ENCODE measurements at places on chromosomes 13 and 19.

- no peak for DNase-seq
These were observed 20.3 kb downstream of the FLT1 start for GRCh38 chr13:28474491-28475134.

DNA sequence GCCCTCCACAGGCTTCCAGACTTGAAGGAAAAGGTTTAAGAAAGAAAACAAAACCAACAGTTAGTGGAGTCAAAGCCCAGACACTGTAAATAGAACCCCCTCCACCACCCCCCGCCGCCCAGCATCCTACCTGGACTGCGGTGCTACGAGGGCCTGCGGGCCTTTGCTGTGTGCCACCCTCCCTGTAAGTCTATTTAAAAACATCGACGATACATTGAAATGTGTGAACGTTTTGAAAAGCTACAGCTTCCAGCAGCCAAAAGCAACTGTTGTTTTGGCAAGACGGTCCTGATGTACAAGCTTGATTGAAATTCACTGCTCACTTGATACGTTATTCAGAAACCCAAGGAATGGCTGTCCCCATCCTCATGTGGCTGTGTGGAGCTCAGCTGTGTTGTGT is 6.3 kb upstream of the GARIN5A start:
- DNase-seq = no peak

GRCh38 chr13:30051531-30052060 is 201.2 kb upstream of the UBL3 start:
- DNase-seq = no peak

DNA sequence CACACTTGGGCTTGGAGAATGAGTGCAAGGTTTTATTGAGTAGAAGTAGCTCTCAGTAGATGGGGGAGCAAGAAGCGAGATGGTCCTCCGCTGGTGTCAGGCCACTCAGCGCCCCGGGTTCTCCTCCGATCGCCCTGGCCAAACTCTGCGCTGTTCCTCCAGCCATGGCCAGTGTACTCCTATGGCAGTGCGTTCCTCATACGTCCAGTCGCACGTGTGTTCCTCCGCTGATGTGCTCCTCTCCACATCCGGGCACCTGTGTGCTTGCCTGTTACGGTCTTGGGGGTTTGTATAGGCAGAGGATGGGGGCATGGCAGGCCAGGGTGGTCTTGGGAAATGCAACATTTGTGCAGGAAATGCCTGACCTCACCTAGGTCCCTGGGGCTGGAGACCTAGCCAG is 1899.4 kb downstream of the PCDH9 start:
- no peak for DNase-seq

DNA sequence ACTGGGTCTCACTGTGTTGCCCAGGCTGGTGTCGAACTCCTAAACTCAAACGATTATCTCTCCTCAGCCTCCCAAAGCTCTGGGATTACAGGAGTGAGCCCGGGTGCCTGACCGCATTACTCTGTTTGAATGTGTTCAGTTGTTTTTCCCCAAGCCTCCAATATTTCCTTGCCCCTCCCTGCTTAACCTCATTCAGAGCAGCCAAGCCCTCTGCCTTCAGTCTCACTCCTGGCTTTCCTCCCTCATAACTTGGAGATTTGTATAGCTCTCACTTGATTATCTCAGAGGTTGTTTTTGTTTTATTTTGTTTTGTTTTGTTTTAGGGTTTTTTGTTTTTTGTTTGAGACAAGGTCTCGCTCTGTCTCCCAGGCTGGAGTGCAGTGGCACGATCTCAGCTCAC is 11.4 kb downstream of the EPHX3 start:
- no peak for DNase-seq

- DNase-seq = no peak
These were observed 3.0 kb upstream of the GRAMD1A start for GRCh38 chr19:34997071-34997617.

GRCh38 chr13:39765801-39766463 is 110.5 kb downstream of the COG6 start:
- peak; percentile 72 for DNase-seq

- no peak for DNase-seq
These were observed 6.0 kb downstream of the GJB2 start for GRCh38 chr13:20186771-20187170.

DNA sequence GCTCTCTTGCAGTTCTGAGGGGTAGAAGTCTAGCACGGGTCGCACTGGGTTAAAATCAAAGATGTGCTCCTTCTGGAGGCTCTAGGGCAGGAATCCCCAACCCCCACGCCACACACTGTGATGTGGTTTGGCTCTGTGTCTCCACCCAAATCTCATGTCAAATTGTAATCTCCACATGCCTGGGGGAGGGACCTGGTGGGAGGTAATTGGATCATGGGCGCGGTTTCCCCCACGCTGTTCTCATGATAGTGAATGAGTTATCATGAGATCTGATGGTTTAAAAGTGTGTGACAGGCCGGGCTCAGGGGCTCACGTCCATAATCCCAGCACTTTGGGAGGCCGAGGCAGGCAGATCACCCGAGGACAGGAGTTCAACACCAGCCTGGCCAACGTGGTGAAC is 26.6 kb upstream of the CALM3 start:
- DNase-seq = no peak

DNA sequence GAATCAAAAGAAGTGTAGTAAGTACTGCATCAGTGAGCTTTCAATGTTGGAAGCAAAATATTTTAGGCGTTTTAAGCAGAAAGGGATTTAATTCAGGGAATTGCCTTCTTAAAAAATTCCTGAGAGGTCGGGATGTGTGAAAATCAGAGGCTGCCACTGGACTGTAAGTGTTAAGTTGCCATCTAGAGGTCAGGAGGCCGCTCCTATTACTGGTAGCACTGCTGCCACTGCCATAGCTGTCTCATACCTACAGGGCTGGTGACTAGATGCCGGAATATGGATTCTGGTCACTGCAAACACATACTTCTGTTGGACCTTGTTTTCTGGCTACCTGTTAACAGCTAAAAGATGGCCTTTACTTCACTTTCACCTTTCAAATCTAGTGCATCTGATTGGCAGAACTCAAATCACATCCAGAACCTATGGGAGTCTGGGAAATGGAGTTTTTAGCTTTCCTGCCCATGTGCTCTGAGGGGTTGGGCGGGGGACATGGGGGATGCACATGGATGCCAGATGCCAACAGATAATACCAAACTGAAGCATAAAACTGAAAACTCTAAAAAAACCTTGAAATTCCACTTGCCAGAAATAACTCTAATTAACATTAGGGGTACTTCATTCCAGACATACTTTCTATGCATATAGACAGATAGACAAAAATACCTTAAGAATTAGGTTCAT is 29.8 kb downstream of the DGKH start:
- no peak for DNase-seq

GRCh38 chr19:49272204-49272603 is 52.8 kb downstream of the SLC6A16 start:
- no peak for DNase-seq

- DNase-seq = no peak
These were observed 106.5 kb downstream of the ATP11A start for GRCh38 chr13:112796190-112796915.

DNA sequence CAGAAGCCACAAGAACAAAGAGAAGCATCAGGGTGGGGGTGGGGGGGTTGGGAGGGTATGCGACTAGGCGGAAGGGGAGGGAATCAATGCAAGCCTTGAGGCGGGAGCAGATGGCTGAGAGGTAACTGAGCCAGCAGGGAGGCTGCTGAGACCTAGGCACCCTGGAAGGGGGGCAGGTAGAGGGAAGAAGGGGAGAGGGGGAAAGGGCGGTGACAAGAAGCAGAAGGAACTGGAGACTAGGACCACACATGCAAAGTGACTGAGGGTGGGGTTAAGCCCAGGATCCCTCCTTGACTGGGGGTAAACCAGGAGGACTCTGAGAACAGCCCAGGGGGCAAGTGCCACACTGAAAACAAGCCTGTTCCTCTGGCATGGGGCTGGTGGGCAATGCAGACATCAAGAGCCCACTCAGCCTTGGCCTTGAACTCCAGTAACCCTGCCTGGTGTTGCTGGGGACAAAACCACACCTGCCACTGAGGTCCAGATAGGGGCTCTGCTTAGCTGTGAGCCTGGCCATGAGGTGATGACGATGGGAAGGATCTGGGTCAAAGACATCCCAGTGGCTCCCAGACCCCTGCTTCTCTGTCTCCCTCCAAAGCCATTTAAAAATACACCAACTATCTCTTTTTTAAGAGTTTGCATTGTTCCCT is 20.3 kb downstream of the OPA3 start:
- DNase-seq = no peak

DNA sequence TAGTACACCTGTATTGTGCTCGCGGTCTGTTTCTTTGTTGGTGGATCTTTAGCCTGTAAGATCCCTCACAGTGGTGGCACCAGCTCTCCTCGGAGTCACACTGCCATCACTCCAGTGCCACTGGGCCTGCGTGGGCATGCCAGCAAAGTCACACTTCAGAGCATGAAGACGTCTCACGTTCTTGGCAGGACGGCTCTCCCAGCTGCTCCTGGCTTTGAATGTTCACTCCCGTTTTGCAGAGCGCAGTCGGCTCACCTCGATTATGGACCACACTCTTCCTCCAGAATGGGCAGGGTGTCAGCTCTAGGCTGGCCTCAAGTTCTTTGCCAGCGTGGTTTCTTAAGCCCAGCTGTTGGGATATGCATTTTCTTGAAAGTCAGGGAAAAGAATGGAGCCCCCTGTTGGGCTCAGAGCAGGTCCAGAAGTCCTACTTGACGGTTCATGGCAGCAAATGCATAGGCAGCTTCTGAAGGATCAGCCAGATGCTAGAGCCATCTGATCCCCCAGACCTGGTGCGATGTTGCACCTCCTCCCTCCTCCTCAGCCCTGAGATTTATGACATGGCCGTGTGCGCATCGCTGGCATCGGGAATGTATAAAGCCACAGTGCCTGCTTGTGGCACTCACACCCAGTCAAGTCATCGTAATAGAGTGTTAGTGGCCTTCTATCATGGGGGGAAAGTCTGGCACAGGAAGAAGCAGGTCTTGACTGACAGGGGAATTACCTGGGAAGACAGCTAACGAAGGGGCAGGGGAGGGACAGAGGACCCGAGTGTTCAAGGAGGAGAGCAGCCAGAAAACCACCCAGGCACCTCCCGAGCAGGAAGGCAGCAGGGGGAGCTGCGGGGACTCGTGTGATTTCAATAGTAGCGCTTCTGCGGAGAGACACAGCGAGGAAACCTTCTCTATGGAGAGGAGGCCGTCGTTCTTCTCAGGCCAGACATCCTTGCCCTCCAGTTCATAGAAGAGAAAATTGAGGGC is 40.2 kb upstream of the NPAS1 start:
- DNase-seq = no peak

DNA sequence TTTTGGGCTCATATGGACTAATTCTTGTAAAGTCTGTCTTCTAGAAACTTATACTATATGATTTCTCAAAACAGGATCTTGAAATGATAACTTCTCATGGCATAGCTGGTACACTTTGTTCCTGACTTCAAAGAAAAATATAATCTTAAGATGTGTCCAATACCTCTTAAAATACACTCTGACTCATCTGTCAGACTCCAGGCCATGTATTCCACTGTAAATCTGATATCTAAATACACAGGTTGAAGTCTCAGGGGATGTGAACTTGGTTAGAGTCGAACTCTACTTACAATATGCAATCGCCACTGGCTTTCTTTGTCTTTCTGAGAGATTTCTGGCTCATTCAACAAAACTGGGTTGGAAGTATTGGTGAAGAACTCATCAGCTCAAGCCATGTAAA is 99.8 kb downstream of the LACC1 start:
- DNase-seq = no peak

- DNase-seq = no peak
These were observed 552.5 kb downstream of the TBC1D4 start for GRCh38 chr13:74929436-74929835.

DNA sequence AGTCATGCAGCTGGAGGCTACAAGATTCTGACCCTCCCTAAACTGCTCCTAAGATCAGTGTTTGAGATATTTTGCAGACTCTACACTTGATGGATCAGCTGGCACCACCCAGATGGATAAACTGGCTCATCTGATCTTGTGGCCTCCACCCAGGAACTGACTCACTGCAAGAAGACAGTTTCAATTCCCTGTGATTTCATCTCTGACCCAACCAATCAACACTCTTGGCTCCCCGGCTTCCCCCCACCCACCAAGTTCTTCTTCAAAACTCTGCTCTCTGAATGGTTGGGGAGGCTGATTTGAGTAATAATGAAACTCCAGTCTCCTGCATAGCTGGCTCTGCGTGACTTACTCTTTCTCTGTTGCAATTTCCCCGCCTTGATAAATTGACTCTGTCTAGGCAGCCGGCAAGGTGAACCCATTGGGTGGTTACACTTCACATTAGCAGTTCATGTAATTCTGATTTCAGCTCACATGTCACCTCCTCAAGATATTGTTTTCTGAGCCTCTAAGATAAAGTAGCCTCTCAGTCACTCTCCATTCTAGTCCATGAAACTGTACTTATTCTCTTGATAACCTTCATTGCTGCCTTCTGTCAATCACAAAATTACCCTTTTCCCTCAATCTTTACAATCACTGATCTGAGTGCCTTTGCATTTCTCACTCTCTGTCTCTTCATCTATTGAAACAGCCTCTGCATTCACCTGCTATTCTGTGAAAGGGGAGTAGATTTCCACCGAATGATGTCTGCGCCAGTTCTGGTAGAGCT is 9.9 kb upstream of the FPR3 start:
- no peak for DNase-seq

DNA sequence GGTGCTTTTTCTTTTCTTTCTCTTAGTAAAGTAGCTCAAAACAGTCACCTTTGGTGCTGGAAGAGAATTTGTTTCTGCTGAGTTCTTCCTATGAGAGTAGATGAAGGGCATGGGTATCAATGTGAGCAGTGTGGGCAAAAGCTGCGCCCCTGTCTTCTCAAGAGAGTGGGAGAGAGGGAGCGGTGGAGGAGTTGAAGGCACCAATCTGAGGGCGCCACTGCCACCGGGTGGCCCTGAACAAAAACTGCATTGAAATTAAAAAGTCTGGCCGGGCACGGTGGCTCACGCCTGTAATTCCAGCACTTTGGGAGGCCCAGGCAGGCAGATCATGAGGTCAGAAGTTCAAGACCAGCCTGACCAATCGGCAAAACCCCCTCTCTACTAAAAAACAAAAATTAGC is 28.7 kb upstream of the EPHX3 start:
- DNase-seq = no peak

DNA sequence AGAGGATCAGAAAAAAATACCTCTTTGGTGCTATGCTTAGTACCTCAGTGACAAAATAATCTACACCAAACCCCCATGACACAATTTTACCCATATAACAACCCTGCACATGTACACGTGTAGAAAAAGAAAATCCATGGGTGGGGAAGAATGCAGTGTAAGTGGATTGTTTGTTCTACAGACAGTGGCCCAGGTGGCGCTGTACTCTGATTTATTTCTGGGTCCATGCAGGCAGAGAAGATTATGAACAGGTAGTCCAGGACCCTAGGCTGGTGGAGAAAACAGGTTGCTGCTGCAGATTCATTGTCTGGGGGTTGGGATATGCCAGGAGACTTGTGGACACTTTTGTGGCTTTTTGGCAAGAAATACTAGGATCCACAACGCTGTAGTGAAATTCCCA is 9.1 kb downstream of the ZNF100 start:
- no peak for DNase-seq

GRCh38 chr19:5153601-5154128 is 184.8 kb downstream of the KDM4B start:
- DNase-seq = no peak

GRCh38 chr19:48321622-48322591 is 3.4 kb upstream of the EMP3 start:
- peak; percentile 99 for DNase-seq

GRCh38 chr19:1935484-1936208 is 5.3 kb upstream of the CSNK1G2 start:
- no peak for DNase-seq

GRCh38 chr13:42680748-42681147 is 100.6 kb upstream of the FAM216B start:
- no peak for DNase-seq
